ENCODE measurements at places on chromosomes 12 and 14.

DNA sequence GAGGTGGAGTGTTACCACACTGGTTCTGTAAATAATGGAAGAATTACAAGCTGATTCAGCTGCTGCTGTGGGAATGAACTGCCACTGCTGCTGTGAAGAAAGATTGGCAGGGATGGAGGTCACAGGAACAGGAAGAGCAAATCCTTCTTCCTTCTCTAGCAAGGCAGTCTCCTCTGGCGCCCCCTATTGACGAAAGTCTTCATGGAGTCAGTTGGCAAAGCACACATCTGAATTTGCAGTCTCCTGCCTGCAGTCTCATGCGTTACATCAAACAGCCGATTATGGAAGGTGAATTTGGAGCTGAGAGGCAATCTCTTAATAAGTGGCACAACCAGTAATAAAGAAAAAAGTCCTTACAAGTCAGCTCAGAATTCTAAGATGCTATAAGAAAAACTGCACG, 106.0 kb upstream of the TMTC1 start:
- no peak for DNase-seq

- no peak for DNase-seq
Observed at GRCh38 chr14:89912221-89912620, 42.3 kb downstream of the EFCAB11 start.

- no peak for DNase-seq
Observed at GRCh38 chr14:96097752-96098151, 58.6 kb downstream of the C14orf132 start.

GRCh38 chr12:34402899-34403705, 380.8 kb downstream of the ALG10 start:
- DNase-seq = no peak

DNA sequence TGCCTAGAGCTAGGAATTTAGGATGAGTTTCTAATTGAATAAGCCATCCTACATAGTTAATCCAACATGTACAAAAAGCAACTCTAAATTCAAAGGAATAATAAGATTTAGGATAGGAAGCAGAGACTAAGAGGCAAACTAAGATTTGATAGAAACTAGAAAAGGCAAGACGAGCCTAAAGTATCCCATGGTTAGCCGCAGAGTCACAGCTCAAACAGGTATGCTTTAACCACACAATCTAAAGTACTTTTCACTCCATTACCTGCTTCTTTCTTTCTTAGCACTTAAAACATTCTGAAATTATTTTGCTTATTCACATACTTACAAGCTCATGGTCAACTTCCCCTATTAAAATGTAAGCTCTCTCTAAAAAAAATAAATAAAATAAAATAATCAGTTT, 51.8 kb downstream of the OTOGL start:
- DNase-seq = no peak

GRCh38 chr14:101593411-101594238, 32.3 kb downstream of the DIO3 start:
- DNase-seq = no peak

DNA sequence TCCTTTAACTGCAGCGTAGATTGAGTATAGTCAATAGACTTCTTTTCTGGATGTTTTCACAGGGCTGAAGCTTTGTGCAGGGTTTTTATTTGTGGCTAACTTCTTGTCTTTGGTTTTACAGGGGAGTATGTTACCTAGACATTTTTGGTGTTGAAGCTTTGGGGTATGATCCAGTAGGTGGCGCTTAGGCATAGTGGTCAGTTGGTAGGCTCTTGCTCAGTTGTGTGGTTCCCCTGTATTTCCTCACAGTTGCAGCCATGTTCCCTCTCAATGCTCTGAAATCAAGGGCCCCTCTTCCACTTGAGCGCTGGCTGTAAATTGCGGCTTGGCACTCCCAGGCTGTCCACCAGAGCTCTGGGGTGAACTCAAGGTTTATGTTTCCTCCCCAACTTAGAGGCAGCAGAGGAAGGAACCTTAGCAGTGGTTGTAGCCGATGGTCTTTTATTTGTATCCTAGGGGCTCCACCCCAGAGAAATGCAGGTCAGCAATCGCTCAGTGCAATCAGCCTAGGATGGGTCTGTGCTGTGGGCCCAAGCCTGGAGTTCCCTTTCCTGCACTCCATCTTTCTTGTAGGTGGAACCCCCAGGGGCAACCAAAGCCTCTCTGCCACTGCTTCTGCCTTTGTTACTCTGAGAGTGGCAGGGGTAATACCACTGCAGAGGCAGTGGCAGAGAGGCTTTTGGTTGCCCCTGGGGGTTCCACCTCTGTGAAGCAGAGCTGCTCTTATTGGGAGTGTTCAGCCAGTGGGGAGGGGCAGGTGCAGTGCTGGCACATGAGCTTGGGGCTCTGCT, 55.1 kb downstream of the CMAS start:
- DNase-seq = peak; percentile 15

- DNase-seq = no peak
Observed at GRCh38 chr12:2450553-2450952, 344.2 kb upstream of the FKBP4 start.

- DNase-seq = no peak
Observed at GRCh38 chr14:64387232-64387781, 846 bp upstream of the MTHFD1 start.

DNA sequence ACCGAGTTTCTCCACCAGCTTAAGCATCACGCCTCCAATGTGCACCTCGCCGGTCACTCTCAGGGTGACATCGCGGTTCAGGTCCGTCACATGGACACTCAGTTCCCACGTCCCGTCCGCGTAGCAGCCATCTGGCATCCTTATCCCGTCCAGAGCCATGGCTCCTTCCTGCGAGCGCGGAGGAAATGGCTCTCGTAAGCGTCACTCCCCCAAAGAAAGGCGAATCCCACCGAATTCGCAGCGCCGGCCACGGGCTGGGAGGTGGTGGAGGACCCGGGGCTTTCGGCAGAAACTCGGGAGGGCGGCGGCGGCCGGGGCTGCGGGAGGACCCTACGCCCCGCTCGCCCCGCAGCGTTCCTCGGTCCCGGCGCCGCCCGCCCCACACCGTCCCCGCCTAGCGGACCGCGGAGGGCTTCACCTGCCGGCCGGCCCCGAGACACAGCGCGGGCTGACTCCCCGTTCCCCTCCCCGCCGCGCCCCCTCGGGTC, 396 bp downstream of the FERMT2 start:
- no peak for DNase-seq

GRCh38 chr12:4369548-4369947, 10.0 kb downstream of the FGF23 start:
- no peak for DNase-seq

- DNase-seq = no peak
Observed at GRCh38 chr12:86118161-86118560, 138.0 kb downstream of the MGAT4C start.

DNA sequence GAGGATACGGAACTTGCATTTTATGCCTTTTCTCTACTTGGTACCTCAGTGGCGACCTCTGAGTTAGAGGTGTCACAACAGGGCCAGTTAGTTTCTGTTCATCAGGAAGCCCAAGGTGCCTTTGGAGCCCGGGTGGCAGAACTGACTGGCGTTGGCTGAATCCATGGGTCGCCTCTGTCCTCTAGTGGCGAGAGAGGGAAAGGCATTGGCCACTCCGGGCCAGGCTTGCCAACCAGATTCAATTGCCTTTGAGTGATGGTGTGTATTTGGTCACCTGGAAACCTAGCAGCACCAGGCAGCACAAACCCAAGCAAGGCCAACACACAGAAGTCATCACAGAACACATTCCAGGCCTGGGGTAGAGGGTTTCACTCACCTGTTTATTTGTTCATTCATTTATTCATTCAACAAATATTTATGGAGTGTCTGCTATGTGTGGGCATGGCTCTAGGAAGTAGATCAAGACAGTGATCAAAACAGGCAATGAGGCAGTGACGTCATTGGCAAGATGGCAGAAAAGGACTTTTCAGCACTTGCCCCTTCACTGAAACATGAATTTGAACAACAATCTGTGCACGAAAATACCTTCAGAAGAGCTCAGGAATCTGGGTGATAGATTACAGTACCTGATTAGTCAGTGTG, 40.5 kb upstream of the KCNA5 start:
- peak; percentile 6 for DNase-seq

- no peak for DNase-seq
Observed at GRCh38 chr12:49825360-49825970, 2.7 kb downstream of the NCKAP5L start.

DNA sequence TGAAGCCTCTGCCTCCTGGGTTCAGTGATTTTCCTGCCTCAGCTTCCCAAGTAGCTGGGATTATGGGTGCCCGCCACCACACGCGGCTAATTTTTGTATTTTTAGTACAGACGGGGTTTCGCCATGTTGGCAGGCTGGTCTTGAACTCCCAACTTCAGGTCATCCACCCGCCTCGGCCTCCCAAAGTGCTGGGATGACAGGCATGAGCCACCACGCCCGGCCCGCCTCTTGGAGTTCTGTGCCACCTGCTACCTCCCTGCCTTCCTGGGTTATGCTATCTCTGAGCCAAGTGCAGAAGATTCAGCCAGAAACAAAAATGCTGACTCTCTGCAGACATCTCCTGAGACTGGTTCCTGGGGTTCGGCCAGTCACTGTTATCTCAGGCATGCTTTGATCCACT, 13.2 kb downstream of the CABP1 start:
- DNase-seq = no peak

DNA sequence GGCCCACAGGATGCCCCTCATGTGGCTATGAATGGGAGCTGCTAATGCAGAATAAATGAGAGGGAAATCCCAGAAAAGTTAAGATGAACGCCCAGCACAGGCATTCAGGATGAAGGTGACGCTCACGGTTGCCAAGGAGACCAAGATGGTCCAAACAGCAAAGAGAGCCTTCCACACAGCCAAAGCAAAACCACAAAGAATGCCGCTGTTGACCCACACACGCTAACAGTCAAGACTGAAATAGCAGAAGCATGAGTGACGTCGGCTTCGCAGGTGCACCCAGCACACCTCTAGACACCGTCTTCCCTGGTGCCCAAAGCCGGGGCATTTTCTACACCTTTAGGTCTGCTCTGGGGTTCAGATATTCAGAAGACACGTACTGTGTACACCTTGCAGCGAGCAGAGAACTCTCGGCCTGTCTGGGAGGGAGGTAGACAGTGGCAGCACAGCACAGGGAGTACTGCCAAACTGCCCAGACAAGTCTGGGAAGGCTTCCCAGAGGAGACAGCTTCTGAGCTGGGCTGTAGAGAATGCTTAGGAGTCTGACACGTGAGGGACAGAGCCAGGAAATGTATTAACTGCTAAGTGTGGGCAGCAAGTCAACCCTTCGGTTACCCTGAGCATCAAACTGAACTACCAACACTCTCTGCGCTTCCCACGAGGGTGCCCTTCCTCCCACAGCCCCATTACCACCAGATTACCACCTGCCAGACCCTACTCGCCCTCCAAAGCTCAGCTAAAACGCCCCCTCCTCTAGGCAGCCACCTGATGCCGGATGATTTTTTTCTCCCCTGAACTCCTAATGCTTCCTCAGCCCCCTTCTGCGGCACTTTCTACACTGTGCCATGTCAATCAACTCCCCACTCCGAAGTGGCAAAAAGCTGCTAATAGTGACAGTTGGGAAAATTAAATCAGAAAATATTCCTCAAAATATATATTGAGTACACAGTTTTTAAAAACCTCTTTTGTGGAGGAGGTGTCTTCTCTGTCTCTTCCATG, 50.1 kb downstream of the CCDC88C start:
- peak; percentile 34 for DNase-seq

DNA sequence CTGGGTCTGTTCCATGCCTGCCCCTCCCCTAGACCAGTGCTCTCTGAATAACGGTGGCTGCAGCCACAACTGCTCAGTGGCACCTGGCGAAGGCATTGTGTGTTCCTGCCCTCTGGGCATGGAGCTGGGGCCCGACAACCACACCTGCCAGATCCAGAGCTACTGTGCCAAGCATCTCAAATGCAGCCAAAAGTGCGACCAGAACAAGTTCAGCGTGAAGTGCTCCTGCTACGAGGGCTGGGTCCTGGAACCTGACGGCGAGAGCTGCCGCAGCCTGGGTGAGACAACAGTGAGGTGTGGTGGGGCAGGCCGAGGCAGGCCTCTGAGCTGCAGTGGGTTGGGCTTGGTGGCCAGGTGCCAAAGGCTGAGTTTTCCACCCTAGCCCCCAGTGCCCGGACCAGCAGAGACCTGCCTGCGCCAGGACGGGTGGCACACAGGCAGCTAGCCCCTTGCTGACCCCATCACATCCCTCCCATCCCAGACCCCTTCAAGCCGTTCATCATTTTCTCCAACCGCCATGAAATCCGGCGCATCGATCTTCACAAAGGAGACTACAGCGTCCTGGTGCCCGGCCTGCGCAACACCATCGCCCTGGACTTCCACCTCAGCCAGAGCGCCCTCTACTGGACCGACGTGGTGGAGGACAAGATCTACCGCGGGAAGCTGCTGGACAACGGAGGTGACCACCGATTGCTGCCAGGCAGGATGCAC, 28.2 kb upstream of the LRP1-AS start:
- DNase-seq = peak; percentile 17

- DNase-seq = no peak
Observed at GRCh38 chr12:94832105-94832504, 171.4 kb downstream of the NDUFA12 start.

DNA sequence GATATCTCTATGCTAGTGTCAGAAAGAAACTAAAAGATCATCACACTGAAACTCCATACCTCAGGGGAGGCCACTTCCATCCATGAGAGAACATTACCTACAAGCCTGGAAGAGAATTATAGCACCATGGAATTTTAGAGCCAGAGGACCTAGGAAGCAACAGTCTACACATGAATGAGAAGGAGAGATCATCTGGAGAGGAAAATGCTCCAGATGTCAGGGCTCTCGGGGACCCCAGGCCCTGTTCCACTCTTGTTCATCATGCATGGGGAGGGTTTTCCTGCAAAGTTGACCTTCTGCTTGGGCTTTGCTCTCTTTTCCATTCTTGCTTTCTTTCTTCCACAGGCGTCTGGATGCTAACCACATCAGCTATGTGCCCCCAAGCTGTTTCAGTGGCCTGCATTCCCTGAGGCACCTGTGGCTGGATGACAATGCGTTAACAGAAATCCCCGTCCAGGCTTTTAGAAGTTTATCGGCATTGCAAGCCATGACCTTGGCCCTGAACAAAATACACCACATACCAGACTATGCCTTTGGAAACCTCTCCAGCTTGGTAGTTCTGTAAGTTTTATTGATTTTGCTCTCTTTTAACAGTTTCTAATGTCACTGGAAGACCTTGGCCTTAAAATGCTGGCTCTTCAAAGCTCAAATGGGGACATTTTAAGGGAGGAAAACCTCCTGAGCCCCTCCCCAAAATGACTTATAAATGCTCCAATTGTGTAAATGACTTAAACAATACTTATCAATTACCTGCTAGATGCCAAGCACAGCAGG, 110.7 kb downstream of the ZFC3H1 start:
- no peak for DNase-seq

GRCh38 chr12:89343127-89343526, 9.2 kb downstream of the DUSP6 start:
- DNase-seq = no peak

- no peak for DNase-seq
Observed at GRCh38 chr12:11840366-11840765, 190.9 kb downstream of the ETV6 start.

Data from activated CD4-positive, alpha-beta T cell treated with anti-CD3 and anti-CD28 coated beads, Interleukin-2, amount 50 U/mL, for 4 hours (primary cell).